ENCODE measurements at places on chromosomes 1 and 21.
A peak's percentile ranks its signal among the peaks of the same experiment; 100 is the strongest.

- no peak for DNase-seq
Measured at GRCh38 chr1:238399558-238399957, 508.8 kb upstream of the ZP4 start.

- DNase-seq = no peak
Measured at GRCh38 chr1:245791410-245792312, 636.9 kb downstream of the KIF26B start.

- DNase-seq = no peak
Measured at GRCh38 chr1:221557013-221557412, 184.9 kb downstream of the DUSP10 start.

- no peak for DNase-seq
Measured at GRCh38 chr1:121587777-121588176, 403.0 kb downstream of the SRGAP2C start.

- DNase-seq = no peak
Measured at GRCh38 chr1:227654858-227655752, 80.0 kb downstream of the JMJD4 start.

DNA sequence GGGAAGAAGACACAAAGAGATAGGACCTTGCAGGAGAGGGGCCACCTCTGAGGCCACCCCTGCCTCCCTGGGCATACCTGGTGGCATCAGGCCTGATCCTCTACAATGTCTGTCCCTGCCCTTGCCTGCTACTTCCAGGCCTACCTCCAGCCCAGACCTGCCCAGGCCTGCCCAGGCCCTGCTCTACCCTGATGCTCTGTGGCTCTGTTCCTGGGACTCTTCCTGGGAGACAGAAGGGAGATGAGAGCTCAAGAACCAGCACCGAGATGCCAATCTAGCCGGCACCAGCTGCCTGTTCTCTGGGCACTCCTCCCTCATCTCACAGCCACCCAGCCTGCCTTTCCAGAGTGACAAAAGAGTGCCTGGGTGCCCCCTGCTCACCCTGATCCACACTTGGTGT is 2.7 kb downstream of the CELF3 start:
- no peak for DNase-seq

GRCh38 chr1:102420034-102420433 is 423.3 kb upstream of the OLFM3 start:
- no peak for DNase-seq

- no peak for DNase-seq
Measured at GRCh38 chr1:46274225-46275029, 26.9 kb downstream of the RAD54L start.

GRCh38 chr1:226051365-226051764 is 11.2 kb upstream of the H3-3A start:
- no peak for DNase-seq

DNA sequence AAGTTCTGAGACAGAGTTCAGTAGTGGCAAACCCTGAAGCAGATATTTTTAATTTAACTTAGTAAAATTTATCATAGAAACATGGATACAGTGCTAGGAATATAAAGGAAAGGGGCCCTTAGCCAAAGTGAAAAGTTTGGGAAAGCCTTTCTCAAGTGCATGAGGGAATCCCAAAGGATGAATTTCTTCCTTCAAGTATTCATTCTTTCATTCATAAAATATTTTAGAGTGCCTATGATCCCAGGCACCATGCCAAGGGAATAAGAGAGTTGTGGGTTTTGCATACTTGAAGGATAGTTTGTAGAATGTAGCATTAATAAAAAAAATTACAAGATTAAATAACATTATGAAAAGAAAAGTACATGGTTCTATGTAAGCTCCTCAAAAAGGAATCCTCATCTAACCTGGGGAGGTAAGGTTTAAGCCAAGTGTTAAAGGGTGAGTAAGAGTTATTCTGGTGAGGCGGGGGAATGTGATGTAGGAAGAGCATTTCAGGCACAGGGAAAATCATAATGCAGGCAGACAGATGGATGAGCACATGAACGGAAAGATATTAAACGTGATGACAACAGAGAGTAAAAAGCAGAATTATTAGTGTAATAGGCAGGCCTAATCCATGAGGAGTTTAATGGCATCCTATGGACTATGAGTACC is 40.4 kb upstream of the NTNG1 start:
- no peak for DNase-seq

GRCh38 chr1:899636-900317 is 23.9 kb upstream of the SAMD11 start:
- DNase-seq = no peak

- peak; percentile 35 for DNase-seq
Measured at GRCh38 chr1:39701049-39701439, 9.8 kb upstream of the HPCAL4 start.

DNA sequence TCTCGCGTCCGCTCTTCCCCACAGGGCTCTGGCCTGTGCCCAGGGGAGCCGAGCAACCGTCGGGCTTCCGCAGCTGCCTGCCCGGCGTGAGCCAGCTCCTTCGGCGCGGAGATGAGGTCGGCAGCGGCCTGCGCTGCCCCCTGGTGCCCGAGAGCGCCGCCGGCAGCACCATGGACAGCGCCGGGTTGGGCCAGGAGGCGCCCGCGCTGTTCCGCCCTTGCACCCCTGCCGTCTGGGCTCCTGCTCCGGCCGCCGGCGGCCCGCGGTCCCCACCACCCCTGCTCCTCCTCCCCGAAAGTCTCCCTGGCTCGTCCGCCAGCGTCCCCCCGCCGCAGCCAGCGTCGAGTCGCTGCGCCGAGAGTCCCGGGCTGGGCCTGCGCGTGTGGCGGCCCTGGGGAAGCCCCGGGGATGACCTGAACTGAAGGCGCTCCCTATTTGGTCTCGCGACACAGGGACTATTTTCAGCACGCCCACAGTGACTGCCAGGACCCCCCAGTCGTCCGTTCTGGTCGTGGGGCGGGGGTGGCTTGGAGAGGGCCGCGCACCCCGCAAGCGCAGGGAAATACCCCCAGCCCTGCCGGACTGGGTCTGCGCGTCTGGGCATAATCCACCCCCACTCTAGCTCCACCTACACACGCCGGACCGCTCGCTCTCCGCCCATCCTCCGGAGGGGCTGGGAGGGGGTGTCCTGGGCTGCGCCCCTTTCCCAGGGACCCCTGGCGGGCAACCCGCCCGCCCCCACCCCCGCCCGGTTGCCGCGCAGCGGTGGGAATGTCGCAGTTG is 1.3 kb downstream of the HES3 start:
- DNase-seq = peak; percentile 43

GRCh38 chr1:7941437-7941793 is 776 bp upstream of the TNFRSF9 start:
- no peak for DNase-seq

DNA sequence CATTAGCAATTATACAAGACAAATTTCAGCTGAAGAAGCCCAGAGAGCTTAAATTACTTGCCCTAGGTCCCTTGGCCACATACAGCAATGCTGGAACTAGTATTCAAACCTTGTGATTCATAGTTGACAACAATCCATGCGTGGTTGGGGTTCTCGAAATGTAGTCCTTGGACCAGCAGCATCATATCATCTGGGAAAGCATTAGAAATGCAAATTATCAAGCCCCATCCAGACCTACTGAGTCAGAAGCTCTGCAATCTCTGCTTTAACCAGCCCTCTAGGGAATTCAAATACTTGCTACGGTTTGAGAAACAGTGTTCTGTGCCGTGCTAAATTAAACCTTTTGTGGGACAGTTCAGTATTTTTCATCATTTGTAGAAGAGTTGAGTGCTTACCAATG is 65.1 kb downstream of the CLIC6 start:
- DNase-seq = no peak

DNA sequence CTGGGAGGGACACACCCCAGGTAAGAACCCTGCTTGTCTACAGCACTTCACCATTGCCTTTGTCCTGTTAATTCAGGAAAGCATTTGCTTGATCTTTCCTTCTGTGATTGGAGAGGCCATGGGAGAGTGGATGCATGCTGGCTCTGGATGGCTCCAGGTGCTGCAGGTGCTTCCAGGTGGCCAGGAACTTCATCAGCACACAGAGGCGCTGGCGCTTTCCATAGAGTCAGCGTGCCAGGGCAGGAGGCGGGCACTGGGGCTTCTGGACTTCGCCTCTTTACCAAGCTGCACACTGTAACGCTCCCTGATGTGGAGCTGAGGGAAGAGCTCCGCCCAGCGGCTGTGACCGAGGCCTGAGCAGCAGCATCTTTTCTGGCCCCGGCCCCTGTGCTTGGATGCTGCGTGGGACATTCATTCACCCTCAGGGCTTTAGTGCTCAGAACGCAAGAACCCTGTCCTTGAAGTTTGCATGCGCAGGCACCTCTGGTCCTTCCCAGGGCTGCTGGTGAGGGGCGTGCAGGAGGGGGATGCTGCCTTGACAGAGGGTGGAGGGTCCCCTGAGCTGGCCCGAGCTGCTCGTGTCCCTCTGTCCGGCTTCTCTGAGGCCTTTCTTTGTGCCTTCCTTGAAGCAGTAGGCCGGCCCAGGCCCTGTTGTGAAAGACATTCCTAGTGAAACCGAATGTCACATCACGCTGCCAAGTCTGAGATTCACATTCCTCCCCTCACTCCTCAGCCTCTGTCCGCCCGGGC is 1.6 kb upstream of the MX2 start:
- DNase-seq = no peak

GRCh38 chr1:200739702-200740570 is 1.2 kb downstream of the CAMSAP2 start:
- peak; percentile 6 for DNase-seq

GRCh38 chr21:33308586-33309490 is 15.9 kb upstream of the IFNAR1 start:
- DNase-seq = no peak

DNA sequence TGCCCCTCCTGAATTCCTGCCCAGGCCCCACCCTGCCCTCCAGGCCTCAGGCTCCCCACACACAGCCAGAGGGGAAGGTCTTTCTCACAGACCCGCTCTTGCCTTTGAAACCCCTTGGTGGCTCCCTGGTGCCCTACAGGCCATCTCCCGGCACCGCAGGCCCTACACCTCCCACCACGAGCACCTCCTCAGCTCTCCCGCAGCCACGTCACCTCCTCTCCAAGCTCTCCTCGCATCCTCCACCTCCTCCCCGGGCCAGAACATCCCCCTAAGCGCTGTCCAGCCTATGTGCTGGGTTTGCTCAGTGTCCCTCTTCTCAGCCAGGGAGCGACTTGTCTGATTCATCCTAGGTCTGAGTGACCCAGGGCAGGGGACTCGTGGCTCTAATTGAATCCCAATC is 66.4 kb downstream of the DMRTB1 start:
- no peak for DNase-seq

- no peak for DNase-seq
Measured at GRCh38 chr1:67897270-67897949, 64.1 kb upstream of the GNG12 start.

- no peak for DNase-seq
Measured at GRCh38 chr1:153122831-153123421, 9.6 kb upstream of the SPRR2F start.

DNA sequence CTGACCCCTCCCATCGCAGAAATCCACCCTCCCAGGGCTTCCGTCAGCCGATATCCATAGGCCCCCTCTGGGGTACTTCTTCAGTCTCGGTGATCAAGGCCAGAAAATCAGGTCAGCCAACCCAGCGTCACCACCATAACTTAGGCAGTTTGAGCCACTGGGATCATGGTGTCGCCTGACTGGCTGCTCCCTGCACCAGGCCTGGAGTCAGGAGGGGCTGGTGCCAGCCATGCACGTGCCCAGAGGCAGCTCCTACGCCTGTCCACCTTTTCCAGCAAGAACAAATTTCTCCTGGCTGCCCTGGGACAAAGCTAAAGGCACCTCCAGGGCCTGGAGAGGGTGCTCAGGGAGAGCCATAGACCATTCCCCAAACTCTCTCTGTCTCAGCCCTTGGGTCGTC is 4.8 kb upstream of the CTRC start:
- DNase-seq = no peak

- no peak for DNase-seq
Measured at GRCh38 chr1:21645550-21645949, 23.6 kb downstream of the RAP1GAP start.

- DNase-seq = peak; percentile 77
Measured at GRCh38 chr1:244674446-244674845, 21.5 kb downstream of the DESI2 start.

DNA sequence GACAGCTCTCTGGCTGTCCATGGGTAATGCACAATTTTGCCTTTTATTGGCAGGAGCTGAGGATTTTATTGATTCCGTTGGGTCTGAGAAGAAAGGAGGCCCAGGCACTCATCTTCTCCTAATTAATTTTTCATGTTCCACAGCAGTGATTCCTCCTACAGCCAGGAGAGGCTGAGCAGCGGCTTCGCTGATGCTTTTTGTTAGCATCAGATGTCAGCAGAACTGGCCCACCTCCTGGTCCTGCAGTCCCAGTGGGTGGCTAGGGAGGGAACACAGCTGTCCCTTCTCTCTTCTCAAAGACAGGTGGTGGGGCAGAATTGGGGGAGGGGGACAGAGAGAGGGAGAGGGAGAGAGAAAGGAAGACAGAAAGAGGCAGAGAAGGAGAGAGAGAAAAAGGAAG is 5.7 kb downstream of the MT1HL1 start:
- DNase-seq = no peak
